ENCODE measurements at places on chromosomes 6 and 20.
A peak's percentile ranks its signal among the peaks of the same experiment; 100 is the strongest.

DNA sequence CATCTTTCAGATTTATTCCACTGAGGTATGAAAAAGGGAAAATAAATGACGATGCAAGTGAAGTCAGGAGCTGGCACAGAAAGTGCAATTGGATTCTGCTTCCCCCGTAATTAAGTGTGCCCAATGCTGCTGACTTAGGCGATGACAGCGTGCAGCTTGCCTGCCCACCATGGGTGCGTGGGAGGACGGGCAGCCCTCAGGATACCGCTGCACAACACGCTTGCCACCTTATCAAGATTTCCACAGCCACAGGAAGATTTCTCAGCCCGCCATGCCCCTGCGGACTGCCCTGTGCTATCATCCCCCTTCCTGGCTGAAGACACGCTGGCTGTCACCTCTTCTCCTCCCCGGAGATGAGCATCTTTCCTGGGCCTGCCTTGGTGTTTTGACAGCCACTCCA, 103.3 kb upstream of the BACH2 start:
- no peak for DNase-seq

- DNase-seq: no peak
Observed at GRCh38 chr6:117829594-117830319, 77.3 kb upstream of the SLC35F1 start.

GRCh38 chr20:60402189-60403058, 444.2 kb downstream of the CDH26 start:
- no peak for DNase-seq

DNA sequence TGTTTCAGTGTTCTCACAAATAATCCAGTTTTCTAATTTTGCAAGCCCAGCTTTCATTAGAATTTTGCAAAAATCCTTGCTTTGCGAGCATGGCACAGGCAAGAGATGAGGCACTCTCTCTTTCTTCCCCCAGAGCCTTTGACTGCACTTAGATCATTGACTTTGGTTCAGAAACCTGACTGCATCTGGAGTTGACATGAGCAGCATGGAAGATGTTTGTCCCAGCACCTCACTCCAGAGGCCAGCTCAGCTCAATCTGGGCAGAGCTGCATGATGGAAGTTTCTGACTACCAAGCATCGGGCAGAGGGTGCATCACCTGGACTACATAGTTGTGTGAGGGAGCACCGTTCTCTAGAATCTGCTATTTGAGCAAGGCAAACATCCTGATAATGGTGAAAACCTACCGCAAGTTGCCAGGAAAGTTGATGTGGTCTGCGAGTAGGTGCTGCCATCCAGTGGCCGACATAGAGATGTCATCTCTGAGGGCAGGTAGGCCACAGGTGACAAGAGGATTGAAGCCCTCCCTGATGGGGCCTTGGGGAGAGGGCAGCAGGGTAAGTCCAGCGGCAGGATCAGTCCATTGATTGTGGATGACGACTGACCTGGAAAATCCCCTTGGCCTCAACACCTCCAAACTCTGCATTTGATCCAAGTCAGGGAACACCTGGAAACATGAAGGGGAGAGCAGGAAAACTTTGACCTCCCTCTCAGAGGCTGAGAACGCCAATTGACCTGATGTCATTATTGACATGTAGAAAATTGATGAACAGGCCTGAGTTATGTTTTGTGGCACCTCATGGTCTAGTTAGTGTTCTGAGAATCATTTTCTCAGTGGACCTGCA, 3.8 kb upstream of the LPA start:
- peak; percentile 10 for DNase-seq

DNA sequence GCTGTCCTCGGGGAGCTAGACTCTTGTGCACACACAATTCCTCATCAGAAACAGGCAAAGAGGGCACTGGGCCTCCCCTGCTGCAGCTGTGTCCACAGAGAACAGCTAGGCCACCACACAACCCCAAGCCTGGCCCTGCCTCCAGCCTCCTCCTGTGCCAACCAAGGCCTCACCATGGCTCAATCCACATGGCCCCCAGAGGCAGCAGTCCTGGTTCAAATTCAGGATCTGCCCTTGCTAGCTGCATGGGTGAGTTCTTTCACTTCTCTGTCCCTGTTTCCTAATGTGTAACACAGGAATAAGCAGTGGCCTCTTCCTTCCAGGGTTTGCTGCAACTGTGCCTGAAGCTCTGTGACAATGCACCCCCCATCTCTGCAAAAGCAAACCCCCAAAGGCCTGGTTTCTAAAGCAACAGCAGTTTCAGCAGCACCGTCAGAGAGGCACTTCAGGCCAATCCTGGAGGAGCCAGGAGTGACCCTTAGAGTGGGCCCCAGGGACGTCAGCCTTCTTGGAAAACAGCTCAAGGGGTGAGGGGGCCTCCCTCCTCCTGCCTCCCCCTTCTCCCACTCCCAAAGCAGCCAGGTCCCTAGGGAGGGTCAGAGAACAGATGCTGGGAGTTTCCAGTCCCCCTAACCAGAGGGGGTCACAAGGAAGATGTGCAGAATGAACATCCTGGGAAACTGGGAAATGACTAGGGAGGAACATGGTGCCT, 2.2 kb downstream of the ADISSP start:
- DNase-seq: no peak

- DNase-seq: no peak
Observed at GRCh38 chr20:13990465-13990864, at the start of gene SEL1L2. SEL1L2 (minus strand) TSS chr20:13990614; CDS start chr20:13990534, 80 bp downstream.

- DNase-seq: no peak
Observed at GRCh38 chr6:52027699-52028098, 59.7 kb downstream of the PKHD1 start.

DNA sequence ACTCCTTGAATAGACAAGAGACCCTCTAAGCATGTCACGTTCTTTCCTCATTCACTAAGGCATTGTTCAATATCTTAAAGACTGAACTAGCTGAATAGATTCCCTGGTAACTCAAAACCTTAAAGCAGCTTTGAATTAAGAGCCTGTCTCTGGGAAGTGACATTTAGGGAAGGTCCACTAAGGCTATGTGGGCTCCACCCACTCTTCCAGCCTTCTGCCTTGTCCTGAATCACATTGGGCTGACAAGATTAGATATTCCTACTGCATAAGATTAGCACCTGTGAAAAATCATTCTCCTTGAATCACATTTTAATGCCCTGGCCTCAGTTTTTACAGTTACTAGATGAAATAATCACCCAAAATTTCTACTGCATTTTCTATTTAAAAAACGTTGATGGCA, 36.3 kb downstream of the CLIC5 start:
- no peak for DNase-seq

DNA sequence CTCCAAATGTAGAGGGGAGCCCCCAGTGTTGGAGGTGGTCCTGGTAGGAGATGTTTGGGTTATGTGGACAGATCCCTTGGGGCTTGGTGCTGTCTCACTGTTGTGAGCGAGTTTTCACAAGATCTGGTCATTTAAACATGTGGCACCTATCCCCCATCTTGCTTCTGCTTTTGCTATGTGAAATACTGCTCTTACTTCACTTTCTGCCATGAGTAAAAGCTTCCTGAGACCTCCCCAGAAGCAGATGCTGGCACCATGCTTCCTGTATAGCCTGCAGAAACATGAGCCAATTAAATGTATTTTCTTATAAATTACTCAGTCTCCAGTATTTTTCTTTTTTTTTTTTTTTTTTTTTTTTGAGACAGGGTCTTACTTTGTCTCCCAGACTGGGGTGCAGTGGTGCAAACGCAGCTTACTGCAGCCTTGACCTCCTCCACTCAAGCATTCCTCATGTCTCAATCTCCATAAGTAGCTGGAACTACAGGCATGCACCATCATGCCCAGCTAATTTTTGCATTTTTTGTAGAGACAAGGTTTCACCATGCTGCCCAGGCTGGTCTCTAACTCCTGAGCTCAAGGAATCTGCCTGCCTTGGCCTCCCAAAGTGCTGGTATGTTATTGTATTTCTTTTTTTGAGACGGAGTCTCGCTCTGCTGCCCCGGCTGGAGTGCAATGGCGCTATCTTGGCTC, 177.1 kb downstream of the ALDH8A1 start:
- DNase-seq: no peak

- DNase-seq: no peak
Observed at GRCh38 chr6:130717657-130718056, 109.5 kb upstream of the SMLR1 start.

DNA sequence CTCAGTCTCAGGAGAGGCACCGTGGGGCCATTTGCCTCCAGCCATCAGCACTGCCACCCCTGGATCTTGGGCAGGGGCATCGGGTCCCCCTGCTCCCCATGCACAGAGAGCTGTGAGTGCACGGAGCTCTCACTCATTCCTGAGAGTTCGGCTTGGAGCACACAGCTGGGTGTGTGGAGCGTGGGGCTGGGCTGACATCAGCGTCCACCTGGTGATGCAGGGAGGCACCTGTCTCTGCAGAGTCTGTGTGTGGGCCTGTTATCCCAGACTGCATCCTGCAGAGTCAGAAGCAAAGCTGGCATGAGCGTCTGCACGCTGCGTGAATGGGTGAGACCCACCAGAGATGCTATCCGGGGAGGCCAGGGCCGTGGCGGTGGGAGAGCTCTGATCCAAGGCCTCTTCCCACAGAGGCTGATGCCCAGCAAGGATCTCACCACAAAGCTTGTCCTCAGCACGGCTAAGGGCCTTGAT, 248.8 kb upstream of the AFDN start:
- no peak for DNase-seq

DNA sequence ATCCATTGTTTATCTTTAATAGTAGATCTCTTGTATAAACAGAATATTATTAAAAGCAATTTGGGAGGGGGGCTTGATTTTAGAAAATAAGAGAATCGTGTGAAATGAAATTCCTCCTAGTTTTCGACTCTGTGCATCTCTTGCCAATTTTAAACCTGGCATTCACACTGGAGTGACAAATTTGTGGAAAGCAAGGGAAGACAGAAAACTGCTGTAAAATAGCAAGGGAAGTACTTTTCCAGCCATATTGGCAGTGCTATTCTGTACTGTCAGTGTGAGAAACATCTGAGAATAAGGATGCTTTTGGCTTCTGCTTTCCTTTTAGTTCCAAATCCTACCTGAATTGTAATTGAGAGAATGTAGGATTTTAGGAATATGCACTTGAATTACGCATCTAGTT, 40.2 kb downstream of the TOP1 start:
- no peak for DNase-seq

DNA sequence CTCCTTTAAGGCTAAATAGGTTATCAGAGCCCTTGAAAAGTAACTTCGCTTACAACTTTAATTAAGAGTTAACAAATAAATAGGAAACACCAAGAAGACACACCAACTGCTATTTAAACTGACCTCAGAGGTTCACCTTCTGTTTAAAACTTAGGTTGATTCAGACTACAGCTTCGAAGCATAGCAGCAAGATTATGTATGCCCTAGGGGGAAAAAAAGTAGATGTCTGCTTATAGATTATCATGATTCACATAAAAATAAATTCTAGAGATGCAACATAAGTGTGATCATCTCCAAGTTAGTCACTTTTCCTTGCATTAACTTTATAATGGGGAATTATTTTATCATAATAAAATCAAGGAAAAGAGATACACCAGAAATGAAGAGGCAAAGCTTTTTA, 8.9 kb downstream of the PNISR start:
- no peak for DNase-seq

DNA sequence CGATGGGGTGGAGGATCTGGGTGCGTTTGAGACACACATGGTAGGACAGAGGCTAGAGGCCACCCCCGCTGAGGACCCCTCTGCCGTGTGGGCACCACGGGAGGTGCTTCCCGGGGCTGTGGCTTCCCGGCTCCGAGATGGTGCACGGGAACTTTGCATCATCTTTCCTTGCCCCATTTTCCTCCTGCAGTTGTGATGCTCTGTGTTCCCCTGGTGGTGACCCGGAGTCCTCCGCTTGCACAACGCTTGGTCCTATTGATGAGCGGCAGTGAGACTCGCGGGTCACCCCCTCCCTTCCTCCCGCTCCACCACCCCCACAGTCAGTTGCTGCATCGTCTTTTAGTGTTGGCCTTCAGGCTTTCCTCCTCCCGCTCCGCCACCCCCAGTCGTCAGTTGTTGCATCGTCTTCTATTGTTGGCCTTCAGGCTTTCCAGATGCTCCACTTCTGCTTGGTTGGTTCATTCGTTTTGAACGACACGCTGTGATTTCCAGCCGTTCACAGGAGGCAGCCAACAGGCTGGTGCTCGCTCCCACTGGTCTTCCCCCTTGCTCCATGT, 37.3 kb downstream of the PYGB start:
- DNase-seq: no peak

GRCh38 chr6:41332842-41333736, 2.3 kb upstream of the NCR2 start:
- no peak for DNase-seq

GRCh38 chr20:41218466-41218865, 81.1 kb downstream of the PLCG1 start:
- DNase-seq: no peak

DNA sequence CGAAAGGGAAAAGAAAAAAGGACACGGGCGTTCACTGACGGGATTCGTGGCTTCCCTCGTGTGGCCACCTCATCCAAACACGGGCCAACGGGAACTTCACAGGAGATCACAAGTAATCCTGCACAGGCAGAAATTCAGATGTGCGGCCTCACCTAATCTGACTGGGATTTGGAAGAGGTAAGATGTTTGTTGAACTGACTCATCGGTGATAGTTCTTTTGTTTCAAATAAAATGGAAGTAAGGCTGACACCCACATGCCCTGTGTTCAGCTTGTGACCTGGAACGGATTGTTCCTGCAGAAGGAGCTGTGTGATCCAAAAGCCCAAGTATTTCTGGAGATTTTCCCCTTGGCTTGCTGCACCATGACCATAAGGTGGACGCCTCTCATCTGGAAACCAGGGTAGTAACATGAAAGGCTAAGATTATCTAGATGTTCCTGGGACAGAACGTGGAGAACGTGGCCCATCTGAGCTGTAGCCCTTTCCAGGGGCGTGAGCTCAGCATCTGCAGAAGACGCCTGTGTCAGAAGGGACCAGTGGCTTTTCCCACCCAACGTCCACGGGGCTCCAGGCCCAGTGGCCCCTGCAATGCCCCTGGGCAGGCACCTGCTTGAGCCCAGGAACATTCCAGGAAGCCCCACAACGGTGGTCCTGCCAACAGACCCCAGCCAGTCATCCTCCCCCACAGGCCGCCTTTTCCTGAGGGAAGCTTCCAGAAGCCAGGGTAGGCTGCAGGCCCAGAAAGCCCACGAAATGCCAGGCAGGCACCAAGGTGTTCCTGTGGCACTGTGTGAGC, 39.7 kb downstream of the DLL1 start:
- no peak for DNase-seq

GRCh38 chr6:151392427-151392826, 1.1 kb upstream of the ZBTB2 start:
- DNase-seq: no peak
